ENCODE measurements at places on chromosomes 7 and 10.

DNA sequence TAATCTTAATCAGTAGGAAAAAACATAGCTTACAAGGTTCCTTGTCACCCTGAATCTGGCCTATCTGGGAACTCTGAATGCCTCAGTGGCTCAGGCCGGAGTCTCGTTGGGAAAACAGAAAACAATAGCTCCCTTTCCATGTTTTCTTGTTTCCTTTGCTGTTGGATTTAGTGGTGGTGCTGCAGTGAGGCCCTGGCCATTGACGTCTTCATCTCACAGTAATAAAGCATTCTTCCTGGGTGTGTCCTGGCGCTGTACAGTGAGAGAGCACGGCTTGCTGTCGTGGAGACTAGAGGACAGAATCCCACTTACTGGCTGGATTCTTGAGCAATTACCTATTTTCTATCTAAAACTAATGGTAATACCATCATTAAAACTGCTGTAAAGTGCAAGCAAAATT, 1.3 kb upstream of the SPOCK2 start:
- DNase-seq: no peak

GRCh38 chr7:13800694-13801448, 188.6 kb downstream of the ETV1 start:
- no peak for DNase-seq

DNA sequence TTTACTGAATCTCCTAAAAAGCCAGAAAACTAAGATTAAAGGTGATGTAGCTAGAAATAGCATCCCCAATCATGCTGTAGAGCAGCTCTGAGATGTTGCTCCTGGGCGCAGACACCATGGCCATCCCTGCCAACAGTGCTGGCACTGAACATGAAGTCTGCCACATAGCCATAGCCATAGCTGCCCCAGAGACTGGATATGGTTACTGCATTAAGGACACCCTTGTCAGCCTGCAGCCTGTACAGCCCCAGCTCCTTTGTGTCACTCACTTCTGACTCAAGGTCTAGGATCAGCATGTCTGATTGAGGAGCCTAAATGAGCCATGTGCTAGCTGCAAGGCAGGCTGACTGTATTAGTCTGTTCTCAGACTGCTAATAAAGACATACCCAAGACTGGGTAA, 284.6 kb downstream of the RPS24 start:
- DNase-seq: no peak

DNA sequence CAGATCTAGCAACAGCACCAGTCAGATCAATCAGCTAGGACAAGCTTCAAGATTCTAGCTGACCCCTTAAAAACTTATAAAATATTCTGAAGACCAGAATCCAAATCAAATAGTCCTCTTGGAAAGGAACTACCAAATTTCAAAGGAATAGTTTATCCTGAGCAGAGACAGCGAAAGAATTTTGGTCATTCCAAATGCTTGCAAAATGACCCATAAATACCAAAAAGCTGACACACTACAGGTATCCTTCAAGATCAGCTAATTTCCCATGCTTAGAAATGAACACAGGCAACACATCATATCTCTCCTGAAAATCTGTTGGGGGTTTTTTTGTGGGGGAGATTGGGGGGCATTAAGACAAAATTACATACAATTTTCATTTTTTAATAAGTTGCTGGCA, 78.8 kb downstream of the PDSS1 start:
- DNase-seq: no peak

DNA sequence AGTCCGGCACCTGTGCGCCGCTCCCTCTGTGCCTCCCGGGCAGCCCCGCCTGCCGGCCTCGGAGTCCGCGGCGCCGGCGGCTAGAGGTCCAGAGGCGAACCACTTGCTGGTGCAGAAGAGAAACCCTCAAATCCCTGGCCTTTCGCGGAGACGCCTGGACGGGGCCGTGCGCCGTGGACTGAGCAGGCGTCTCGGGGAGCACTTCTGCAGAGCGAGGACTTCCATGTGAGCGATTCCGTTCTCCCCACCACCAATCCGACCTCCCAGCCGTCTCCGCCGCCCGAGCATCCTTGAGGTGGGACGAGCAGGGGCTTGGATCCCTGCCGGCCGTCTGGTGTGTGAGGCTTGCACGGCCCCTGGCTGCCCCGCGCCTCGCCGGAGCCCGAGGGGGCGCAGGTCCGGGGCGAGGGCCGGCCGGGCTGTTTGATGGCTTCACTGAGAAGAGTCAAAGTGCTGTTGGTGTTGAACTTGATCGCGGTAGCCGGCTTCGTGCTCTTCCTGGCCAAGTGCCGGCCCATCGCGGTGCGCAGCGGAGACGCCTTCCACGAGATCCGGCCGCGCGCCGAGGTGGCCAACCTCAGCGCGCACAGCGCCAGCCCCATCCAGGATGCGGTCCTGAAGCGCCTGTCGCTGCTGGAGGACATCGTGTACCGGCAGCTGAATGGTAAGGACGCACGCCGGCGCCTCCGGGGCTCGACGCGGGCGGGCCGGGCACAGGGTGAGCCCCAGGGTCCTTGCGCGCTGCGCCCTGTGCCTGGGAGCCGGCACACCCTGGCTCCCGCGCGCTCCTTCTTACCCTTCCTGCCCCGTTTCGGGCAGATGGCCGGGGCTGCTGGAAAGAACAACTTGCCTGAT, 660 bp downstream of the GALNT17 start:
- no peak for DNase-seq

- no peak for DNase-seq
These were observed 45.9 kb upstream of the PDK4 start for GRCh38 chr7:95642173-95642572.

- no peak for DNase-seq
These were observed 50.0 kb downstream of the CREB3L2 start for GRCh38 chr7:137951700-137952425.

- DNase-seq: peak; percentile 52
These were observed 48.6 kb downstream of the MALSU1 start for GRCh38 chr7:23347682-23348180.

DNA sequence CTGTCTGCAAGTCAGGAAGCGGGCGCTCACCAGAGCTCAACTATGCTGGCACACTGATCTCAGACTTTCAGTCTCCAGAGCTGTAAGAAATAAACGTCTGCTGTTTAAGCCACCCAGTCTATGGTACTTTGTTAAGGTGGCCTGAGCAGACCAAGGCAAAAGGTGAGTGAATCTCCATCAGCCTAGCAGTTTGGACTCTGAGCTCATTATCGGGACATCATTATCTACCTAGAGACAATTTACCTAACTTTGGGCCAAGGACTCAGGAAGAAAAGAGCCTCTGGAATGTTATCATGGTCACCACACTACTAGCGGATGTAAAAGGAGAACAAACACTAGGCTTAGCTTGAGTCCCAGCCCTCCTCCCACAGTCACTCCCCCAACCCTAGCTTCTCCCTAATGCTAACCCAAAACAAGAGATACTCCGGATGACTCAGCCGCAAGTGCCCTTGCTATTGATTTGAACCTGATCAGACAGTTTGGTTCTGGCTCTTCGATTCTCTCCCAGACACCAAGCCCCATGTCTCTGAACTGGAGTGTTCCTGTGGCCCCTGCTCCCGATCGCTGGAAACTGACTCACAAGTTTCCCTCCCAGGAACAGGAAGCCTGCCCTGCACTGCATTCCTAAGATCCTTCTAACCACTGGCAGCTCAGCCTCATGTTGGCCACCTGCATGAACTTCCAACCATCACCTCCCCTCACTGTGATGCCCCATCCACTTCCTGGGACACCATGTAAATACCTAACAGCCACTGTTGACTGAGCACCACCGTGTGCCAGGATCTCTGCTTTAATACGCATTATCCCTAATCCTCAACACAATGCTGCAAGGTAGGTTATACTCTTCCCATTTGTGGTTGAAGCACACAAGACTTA, 34.5 kb downstream of the CREB3L2 start:
- DNase-seq: no peak

- DNase-seq: no peak
These were observed 253.7 kb upstream of the PITRM1 start for GRCh38 chr10:3426190-3426845.

DNA sequence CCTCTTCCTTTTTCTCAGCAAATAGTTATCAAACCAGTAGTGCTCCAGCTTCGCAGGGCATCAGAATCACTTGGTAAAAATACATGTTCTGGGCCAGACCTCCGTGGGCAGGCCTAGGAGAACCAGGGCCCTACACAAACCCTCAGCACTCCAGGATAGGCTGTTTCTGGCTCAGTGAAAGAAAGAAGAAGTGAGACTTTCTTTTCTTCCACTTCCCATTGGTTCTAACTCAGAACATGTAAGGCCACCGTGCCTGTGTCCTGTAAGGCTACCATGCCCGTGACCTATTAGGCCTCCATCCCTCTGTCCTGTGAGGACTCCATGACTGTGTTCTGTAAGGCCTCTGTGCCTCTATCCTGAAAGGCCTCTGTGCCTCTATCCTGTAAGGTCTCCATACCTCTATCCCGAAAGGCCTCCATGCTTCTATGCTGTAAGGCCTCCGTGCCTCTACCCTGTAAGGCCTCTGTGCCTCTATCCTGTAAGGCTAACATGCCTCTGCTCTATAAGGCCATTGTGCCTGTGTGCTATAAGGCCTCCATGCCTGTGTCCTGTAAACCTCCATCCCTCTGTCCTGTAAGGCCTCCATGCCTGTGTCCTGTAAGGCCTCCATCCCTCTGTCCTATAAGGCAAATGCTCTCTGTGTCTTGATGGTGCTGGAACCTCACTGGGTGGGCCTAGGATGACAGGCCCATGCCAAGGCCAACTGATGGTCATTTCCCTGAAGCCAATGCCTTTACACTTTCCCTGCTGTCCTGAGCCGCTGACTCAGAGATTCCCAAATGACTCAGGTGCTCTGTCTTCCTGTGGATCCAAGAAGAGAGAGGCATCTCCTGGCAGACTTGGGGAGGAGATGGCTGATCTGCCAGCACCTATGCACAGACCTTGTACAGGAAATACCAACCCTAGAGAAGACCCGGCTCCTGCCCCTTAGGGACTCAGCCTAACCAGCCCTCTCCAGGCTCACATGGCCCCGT, 96.6 kb upstream of the CACUL1 start:
- no peak for DNase-seq

DNA sequence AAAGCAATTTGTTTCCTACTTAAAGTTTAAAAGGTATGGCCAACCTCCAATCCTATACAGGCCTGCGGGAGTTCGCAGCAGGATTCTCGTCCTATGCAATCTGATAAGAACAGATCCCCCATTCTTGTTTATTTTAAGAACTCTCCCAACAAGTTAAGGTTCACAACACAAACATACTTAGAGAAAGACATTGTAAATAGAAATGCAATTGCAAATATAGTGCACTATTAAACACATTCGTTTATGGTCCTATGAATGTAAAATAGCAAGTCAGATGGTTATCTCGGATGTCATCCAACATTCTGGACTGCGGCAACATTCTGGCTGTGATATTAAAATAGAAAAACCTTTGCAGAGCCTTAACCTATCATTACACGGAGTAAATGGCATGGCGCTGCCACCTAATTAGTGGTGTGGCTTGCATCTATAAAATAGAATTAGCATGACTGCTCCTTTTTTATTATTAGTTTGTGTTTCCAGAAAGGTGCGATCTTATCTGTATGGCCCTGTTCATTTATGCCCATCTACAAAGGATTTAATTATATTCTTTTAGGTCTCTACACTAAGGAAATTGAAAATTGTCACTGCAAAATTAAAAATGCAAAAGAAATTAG, 37.0 kb downstream of the BEND7 start:
- DNase-seq: no peak
